ENCODE measurements at places on chromosomes 13 and 19.

DNA sequence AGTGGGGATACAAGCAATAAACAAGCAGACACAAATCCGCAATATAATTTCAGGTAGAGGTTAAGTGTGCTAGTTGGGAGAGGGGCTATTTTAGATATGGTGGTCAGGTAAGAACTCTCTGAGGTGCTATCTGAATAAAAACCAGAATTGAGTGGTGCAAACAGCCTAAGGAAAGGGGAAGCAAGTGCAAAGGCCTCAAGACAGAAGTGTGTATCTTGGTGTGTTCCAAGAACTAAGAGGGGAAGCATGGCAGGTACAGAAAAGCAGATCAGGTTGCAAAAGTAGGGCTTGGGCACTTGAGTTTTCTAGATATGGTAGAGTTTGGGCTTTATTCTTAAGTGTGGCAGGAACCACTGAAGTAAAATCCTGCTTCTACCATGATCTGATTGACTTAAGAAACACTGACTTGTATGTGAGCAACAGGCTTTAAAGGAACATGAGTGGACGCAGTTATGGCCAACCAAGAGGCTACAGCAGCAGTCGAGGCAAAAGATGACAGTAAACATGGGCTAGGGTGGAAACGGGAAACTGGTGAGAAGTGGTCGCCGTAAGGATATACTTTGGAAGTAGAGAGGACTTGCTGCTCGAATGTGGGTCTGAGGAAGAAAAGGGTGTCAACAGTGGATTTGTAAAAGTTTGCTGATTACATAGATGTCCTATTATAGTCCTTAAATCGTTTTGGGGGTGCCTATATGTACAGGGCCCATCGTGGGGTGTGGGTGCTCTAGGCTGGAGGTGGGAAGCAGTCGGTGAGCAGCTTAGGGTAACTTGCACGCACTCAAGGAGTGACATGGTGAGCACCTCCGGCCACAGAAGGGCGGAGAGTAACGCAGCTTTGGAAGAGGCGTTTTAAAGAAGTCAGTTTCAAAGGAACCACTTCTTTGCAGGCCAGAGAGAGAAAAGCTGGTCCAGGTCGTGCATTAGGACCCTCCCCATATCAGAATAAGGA, 677 bp downstream of the TGDS start:
- peak; percentile 20 for DNase-seq

DNA sequence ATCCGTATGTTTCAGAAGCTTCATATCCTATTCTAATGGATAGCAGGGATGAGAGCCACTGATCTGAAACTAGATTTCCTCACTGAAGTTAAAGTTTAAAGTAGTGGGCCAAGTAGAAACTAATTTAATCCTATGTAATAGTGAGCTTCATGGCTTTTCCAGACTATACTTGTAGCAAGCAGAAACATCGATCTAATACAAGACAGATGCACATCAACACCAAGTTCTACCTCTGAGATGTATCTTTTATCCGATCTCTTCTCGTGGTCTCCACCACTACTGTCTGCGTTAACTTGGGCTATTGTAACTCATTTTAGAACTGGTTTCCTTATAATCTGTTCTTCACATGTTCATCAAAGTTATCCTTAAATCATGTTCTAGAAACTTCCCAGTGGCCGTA, 3.1 kb downstream of the ERCC5 start:
- DNase-seq = no peak

DNA sequence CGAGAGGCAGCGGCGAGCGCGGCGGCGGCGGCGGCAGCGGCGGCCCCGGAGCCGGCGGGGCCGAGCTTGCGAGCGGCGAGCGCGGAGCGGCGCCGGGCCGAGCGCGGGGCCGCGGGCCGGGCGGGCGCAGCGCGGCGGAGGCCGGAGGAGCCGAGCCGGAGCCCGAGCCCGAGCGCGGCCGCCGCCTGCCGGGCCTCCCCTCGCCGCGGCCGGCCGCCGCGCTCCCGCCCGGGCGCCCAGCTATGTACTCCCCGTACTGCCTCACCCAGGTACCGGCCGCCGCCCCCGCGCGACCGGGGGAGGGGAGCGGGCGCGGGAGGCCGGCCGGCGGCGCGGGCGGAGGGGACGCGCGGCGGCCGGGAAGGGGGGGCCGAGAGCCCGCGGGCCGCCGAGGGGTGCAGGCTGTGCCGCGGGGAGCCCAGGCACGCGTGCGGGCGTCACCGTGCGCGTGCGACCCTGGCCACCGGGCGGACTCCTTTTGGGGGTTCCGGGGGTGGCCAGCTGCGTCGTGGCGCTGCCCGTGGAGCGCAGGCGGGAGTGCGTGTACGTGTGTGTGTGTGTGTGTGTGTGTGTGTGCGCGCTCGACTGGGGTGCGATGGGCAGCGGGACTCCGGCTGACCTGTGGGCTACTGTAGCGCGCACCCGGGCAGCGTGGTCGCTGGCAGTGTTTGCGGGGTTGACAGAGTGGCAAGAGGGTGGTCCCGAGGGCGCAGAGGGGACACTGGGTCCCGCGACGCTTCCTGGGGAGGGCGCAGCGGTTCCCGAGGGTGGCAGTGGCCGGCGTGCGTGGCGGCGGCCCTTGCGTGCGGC, 526 bp downstream of the NFIX start:
- DNase-seq = no peak

DNA sequence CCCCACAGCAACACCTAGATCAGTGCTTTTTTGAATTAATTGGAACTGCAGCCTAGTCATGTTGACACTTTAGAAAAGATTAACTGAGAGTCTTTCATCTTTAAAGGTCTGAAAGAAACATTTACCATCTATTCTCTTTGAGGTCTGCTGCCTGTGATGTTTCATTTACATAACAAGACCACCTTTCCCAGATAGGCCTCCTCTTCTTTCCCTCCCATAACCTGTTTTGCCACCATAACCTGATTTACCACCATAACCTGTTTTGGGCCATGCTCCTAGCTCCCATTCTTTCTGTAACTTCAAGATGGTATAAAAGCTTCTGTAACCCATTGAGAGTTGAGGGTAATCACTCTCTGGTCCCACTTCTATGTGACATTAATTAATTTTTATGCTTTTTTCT, 320.8 kb downstream of the PCDH20 start:
- DNase-seq = no peak

DNA sequence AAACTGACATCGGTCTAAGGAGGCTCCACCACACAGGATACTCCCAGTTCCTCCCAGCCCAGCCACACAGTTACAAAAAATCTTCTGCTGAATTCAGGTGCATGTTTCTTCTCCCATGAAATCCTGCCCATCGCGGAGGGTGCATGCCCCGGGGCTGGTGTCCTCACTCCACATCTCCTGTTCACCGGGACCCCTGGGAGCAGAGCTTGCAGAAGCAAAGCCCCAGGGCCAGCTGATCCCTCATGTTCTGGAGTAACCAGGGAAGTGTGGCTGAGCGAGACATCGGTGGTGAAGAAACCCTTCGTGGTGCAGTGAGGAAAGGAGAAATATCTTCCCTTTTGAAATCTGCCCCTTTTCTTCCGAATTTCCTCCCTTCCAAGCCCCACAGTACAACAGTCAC, 904 bp upstream of the SIGLEC9 start:
- DNase-seq = no peak

DNA sequence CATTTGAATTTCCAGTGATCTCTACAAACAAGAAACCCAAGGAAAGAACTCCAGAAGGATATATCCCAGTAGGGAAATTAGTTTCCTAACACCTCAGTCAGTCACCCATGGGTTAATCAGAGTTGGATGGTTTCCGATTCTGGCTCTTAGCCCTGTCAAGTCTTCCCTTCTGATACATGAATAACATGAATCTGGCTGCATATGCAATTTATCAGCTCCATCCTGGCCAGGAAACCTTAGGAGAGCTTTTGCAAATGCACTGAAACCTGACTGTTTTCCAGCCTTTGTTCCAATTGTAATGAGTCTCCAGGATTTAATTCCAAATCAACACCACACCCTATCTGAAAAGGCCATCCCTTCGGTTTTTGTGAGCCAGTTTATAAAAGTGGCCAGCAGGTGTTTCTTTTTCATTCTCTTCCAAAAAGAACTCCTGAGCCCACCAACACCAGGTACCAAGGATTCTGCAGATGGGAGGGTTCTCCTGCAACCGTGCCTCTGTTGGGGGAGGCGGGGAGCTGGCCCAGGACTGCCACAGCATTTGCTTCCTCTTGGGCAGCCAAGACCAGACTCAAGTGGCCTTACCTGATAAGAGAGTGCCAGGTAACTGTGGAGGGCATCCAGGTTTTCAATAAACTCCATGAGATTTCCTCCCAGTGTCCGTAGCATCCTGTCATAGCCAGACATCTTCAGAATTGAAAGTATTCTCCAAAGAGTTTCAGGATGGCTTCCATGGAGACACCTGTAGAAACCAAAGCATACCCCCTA, 77.5 kb downstream of the C13orf42 start:
- DNase-seq = no peak

DNA sequence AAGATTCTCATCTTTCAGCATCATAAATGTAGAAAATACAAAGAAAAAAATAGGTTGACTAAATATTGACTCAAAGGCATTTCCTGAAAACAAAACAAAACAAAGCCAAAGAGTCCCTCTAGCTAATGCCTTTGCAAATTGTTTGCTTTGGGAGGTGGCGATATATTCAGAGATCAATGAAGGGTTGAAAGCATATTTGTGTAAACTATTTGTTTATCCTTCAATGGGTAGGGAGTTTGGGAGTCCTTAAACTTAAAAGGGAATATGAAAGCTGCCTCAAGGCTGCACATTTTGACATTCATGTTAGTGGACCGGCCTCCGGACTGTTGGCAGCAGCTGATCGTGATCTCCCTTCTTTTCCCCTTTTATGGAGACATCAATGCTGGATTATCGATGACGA, 257.5 kb downstream of the ITGBL1 start:
- DNase-seq = no peak

DNA sequence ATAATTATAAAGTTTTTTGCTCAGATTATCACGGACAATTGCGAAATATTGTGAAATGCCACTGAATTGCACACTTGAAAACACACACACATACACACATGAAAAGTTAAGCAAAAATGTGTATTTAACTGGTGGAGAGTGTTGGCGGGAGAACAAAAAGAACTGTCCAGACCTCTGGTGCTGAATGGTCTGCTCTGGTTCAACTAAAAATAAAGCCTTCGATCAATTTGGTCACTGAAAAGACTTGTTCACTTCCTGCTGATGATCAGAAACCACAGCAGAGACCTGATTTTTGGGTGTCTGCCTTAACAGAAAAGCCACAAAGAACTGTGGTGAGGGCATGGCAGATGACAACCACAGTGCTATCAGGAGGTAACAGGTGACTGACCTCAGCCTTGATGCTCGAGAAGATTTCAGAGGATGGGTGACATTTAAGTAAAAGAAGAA, 4.0 kb upstream of the IGFL1 start:
- no peak for DNase-seq
